Neural progenitor cell (in vitro differentiated cells): ENCODE measurements at places on chromosomes 6 and 20. TPM values are rescaled to one million over a fixed set of nuclear protein-coding genes. Genes with fewer than 3 reads are reported as not detected.
A peak's percentile ranks its signal among the peaks of the same experiment; 100 is the strongest.

DNA sequence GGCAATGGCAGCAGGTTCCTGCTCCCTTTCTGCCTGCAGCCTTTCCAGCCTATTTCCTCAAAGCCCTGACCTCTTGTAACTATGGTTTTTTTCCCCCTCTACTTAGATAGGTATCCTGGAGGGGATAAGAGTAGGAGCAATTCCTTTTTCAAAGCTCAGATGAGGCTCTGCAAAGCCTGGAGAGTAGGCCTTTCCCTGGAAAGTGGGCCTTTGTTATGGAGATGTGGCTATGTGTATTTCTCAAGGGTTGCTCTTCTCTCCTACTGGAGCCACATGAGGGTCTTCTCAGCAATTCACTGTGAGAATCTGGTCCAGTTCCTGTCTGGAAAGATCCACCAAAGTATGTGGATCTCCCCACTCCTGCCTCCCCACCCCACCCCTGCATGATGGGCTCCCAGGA, 96.0 kb downstream of the DTD1 start:
- peaks cover 4% of the 10 kb centered on the region for H3K36me3 ChIP-seq
- H3K27ac ChIP-seq: peak overlapping the region; percentile 83
- H3K4me1 ChIP-seq: peaks cover 15% of the 10 kb centered on the region
- no peaks in the 10 kb centered on the region for H3K27me3 ChIP-seq

DNA sequence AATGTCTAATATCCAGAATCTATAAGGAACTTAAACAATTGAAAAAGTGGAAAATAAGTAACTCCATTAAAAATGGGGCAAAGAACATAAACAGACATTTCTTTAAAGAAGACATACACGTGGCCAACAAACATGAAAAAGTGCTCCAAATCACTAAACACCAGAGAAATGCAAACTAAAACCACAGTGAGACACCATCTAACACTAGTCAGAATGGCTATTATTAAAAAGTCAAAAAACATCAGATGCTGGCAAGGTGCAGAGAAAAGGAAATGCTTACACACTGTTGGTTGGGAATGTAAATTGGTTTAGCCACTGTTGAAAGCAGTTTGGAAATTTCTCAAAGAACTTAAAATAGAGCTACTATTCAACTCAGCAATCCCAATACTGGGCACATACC, 169.2 kb upstream of the MANEA start:
- H3K4me3 ChIP-seq: no peak overlapping the region
- no peaks in the 10 kb centered on the region for H3K27me3 ChIP-seq
- no peak for DNase-seq
- H3K27ac ChIP-seq: no peak overlapping the region
- H3K4me1 ChIP-seq: no peaks in the 10 kb centered on the region

DNA sequence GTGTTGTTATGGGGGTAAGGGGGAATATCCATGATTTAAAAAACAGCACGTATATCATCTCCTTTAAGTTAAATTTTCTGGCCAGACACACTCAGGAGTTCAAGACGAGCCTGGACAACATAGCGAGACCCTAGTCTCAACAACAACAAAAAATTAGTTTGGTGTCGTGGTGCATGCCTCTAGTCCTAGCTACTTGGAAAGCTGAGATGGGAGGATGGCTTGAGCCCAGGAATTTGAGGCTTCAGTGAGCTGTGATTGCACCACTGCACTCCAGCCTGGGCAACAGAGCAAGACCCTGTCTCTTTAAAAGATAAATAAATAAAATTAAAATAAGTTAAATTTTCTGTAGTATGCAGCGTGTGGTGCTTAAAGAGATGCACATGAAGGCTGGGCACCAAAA, 31.5 kb upstream of the SRSF6 start:
- no peaks in the 10 kb centered on the region for H3K4me1 ChIP-seq
- no peaks in the 10 kb centered on the region for H3K27me3 ChIP-seq
- no peak overlapping the region for H3K27ac ChIP-seq

DNA sequence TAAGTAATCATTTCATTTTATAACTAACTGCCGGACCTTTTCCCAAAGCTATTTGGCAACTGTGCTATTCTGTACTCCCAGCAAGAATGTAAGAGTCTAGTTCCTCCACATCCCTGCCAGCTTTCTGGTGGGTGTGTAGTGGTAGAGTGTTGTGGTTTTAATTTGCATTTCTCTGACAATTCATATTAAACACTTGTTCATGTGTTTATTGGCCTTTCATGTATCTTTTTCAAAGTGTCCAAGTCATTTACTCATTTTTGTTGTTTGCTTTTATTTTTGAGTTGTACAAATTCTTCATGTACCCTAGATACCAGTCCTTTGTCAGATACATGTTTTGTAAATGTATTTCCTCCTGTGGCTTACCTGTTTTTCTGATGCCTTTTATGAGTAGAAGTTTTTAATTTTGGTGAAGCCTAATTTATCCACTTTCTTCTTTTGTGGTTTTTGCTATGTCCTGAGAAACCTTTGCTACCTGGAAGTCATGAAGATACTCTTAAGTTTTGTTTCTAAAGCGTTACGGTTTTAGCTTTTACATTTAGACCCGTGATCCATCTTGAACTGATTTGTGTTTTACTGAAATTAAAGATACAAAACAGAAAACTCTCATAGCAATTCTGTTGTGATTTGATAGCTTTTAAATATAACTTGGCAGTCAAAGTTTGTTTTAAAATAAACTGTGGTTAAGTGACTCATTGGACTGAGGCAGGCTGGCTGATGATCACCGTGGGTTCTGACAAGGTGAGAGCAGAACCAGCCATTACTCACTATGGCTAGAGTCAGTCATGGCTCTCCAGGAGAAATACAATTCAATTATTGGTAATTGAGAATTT, 8.0 kb downstream of the MYLIP start:
- H3K36me3 ChIP-seq: peaks cover under 1% of the 10 kb centered on the region
- no peaks in the 10 kb centered on the region for H3K27me3 ChIP-seq
- H3K27ac ChIP-seq: no peak overlapping the region

DNA sequence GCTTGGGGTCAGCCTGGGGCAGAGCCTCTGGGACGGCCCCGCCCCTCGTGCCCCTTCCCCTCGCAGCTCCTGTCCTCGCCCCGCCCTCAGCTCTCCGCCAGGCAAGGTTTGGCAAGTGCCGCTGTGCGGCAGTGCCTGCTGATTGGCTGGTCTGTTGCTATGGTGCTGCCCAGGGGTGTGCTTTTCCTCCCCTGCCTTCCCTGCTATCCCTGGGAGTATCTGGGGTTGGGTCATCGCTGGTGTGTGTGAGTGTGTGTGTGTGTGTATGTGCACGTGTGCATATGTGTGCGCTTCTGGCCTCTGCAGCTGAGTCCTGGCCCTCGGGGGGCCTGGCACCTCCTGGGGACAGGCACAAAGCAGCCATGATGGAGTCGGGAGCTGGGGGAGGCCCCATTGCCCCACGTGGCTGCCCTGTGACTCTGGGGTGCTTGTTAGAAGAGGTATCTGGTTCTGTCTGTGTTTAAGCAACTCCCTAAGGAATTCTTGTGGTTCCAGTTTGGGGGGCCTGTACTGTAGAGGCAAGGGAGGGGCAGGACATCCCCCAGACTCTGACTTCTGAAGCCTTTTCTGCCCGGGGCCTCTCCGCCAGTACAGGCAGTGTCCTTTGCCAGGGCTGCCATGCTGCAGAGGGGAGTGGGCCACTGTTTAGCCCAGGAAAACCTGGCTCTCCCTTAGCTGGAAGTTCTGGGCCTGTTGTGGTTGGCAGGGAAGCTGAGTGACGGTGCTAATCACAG, 6.9 kb downstream of the RTEL1 start:
- no peaks in the 10 kb centered on the region for H3K36me3 ChIP-seq
- H3K4me3 ChIP-seq: no peak overlapping the region
- no peaks in the 10 kb centered on the region for H3K27me3 ChIP-seq
- no peaks in the 10 kb centered on the region for H3K4me1 ChIP-seq
- peak; percentile 78 for DNase-seq

- H3K27me3 ChIP-seq: no peaks in the 10 kb centered on the region
- no peak overlapping the region for H3K27ac ChIP-seq
- no peak overlapping the region for H3K4me3 ChIP-seq
Measured at GRCh38 chr6:3789018-3789895, 37.7 kb upstream of the PXDC1 start.

Gene MYLK2
- total RNA-seq: 0.22 TPM in 1 of 2 replicates, not detected in the other

Gene ERVFRD-1
- not detected in 2 replicates for total RNA-seq

Gene OOEP
- not detected in 2 replicates for total RNA-seq

GRCh38 chr6:163390770-163391169, 23.7 kb upstream of the QKI start:
- DNase-seq: no peak
- H3K27ac ChIP-seq: no peak overlapping the region

GRCh38 chr20:57680934-57681914, 28.6 kb downstream of the PMEPA1 start:
- no peak for DNase-seq
- no peak overlapping the region for H3K27ac ChIP-seq
- no peak overlapping the region for H3K4me3 ChIP-seq
- no peaks in the 10 kb centered on the region for H3K36me3 ChIP-seq
- H3K27me3 ChIP-seq: no peaks in the 10 kb centered on the region

Gene WFDC10A
- not detected in 2 replicates for total RNA-seq

DNA sequence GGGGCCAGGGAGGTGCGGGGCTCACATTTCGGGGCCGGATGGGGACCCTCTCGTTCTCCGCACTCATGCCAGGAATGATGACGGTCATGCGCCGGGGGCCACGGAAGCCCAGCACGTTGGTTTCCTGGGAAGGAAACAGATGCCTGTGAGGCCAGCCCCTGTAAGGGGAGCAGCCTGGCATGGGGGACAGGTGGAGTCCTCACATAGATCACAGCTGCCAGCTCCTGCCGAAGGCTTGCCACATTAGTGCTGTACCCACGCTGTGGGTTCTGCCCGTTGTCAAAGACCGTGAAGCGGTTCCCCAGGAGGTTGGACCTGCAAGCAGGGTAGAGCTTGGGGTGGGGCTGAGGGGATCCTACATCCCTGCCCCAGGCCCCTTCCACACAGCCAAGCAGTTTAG, 6.7 kb upstream of the TEAD3 start:
- H3K27me3 ChIP-seq: peaks cover 24% of the 10 kb centered on the region
- H3K27ac ChIP-seq: no peak overlapping the region
- H3K4me3 ChIP-seq: no peak overlapping the region
- peaks cover 17% of the 10 kb centered on the region for H3K4me1 ChIP-seq
- no peak for DNase-seq

DNA sequence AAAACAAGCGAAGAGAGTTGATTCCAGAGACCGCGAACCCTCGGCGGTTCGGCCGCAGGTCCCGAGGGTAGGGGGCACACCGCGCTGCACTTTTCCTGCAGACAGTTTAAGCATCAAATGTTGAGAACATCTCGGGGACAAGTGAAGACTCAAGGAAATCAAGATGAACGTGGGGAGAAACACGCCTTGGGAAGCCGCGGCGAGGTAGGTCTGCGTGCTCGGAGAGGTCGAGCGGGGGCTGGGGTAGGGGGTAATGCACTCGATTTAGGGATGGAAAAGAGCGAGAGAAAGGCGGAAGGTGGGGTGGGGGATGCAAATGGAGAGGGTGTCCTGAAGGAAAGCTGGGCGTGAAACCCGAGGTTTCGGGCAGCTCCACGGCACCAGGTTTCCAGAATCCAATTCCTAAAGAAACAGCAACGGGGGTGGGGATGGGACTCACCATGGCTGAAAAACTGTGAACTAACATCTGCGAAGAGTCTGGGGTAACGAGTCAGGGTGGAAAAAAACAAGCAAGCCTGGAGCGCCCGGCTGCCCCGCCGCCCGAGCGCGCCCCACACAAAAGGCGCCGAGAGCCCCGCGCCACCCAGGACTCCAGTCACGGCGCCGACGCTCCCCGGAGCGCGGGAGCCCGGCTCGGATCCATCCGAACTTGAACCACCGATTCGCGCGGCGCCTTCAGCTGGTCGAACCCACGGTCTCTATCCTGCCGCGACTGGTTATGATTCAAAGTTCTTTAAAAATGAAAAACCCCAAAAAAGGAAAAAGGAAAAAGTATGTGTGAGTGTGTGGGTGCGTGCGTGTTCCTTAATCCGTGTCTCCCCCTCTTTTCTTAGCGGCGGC, 3.5 kb downstream of the TFAP2A start:
- peaks cover 100% of the 10 kb centered on the region for H3K27me3 ChIP-seq
- DNase-seq: peak; percentile 46
- peaks cover 44% of the 10 kb centered on the region for H3K4me1 ChIP-seq
- no peaks in the 10 kb centered on the region for H3K36me3 ChIP-seq
- H3K27ac ChIP-seq: no peak overlapping the region

Gene SLC22A2
- total RNA-seq: not detected in 2 replicates

DNA sequence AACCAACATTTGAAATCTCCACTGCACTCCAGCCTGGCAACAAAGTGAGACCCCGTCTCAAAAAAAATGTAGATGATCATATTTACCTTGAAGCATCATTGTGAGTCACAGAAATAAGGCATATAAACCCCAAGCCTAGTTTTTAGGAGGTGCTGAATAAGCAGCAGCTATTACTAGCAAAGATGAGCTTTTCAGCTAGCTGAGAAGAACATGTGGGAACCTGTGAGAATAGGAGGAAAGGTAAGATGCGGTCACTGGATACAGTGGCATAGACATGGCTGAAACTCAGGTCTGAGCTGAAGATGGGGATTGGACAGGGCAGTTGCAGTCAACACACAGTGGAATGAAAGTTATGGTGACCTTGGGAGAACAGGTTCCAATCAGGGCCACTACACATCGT, 284.3 kb upstream of the IRAK1BP1 start:
- no peaks in the 10 kb centered on the region for H3K27me3 ChIP-seq
- DNase-seq: no peak
- H3K36me3 ChIP-seq: no peaks in the 10 kb centered on the region
- H3K4me1 ChIP-seq: no peaks in the 10 kb centered on the region
- H3K27ac ChIP-seq: no peak overlapping the region
- no peak overlapping the region for H3K4me3 ChIP-seq

GRCh38 chr6:7144872-7145584, 37.3 kb downstream of the RREB1 start:
- no peak overlapping the region for H3K27ac ChIP-seq
- DNase-seq: no peak
- H3K36me3 ChIP-seq: no peaks in the 10 kb centered on the region

Gene CAGE1
- total RNA-seq: 0.03 TPM in 1 of 2 replicates, not detected in the other

GRCh38 chr6:29958921-29959320, 16.6 kb downstream of the HLA-A start:
- DNase-seq: no peak
- H3K27ac ChIP-seq: no peak overlapping the region
- H3K4me3 ChIP-seq: no peak overlapping the region
- H3K4me1 ChIP-seq: peaks cover 4% of the 10 kb centered on the region
- no peaks in the 10 kb centered on the region for H3K36me3 ChIP-seq
- no peaks in the 10 kb centered on the region for H3K27me3 ChIP-seq

DNA sequence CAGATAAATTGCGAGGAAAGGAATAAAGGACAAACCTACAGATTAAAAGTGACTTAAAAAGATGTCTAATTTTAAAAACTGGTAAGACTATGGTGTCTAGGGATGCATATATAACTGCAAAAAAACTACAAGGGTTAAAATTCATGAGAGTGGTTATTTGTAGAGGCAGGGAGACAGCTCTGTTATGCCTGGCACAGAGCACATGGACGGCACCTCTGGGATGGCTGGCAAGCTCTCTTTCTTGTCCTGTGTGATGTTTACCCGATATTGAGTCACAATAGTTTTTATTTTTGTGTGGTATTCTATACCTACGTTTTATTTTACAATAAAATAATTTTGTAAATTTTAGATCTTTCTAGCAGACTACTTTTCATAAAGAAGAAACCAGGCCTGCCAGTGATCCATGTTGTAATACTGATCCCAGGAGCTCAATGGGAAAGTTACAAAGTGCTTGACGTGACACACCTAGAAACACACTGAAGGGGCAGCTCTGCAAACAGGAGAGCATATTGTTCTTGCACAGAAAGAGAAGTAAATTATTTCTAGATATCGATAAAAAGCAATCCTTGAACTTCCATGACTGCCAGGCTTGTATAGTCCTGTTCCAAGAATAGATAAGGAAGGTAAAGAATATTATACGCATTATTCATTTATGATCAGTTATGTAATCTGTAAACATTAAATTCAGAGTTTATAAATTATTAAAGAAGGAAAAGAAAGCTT, 290.0 kb downstream of the PTPRK start:
- H3K36me3 ChIP-seq: no peaks in the 10 kb centered on the region
- DNase-seq: no peak
- no peak overlapping the region for H3K4me3 ChIP-seq
- H3K4me1 ChIP-seq: peaks cover 4% of the 10 kb centered on the region
- H3K27me3 ChIP-seq: no peaks in the 10 kb centered on the region
- H3K27ac ChIP-seq: no peak overlapping the region
